Vagina (tissue), 2 donors: ENCODE measurements at places on chromosomes 1 and 21.

DNA sequence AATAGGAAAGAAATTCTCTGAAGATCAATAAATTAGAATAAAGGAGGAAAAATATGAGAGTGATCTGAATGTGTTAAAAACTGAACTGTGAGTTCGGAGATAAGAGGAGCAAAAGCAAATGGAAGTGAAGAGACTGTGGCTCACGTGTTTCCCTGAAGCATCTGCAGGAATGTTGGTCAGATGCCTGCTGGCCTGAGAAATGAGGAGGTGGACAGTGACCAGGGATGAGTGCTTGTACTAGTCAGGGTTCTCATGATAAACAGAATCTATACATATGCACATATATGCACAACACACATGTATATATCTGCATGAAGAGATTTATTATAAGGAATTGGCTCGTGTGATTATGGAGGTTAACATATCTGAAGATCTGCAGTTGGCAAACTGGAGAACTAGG lies 103.4 kb upstream of the TIAM1 start:
- no peak for DNase-seq

GRCh38 chr1:27057389-27057788 lies 44.7 kb upstream of the TENT5B start:
- DNase-seq = no peak

GRCh38 chr1:61925591-61926298 lies 183.5 kb downstream of the PATJ start:
- DNase-seq = no peak

GRCh38 chr1:153705484-153705883 lies 22.4 kb upstream of the INTS3 start:
- no peak for DNase-seq

- DNase-seq = no peak
Measured at GRCh38 chr1:48058135-48059025, 61.2 kb upstream of the TRABD2B start.

DNA sequence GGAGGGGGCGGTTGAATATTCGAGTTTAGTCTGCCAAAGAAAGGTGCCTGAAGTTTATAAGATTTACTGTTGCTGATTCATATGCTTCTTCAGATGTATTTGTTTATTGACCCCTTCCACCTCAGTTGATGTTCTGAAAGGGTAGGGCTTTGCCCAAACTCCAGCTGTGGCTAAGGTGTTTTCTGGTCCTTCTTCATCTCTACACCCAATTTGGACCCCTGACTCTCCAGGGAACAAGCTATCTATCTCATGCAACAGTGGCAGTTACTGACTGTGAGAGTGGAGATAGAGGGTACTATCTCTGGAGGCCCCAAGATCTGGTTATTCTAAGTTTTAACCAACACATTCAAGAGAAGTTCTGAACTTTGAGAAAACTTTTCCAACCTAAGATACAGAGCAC lies 12.6 kb upstream of the ALG14 start:
- DNase-seq = no peak

- no peak for DNase-seq
Measured at GRCh38 chr1:224867715-224868114, 61.8 kb upstream of the DNAH14 start.

DNA sequence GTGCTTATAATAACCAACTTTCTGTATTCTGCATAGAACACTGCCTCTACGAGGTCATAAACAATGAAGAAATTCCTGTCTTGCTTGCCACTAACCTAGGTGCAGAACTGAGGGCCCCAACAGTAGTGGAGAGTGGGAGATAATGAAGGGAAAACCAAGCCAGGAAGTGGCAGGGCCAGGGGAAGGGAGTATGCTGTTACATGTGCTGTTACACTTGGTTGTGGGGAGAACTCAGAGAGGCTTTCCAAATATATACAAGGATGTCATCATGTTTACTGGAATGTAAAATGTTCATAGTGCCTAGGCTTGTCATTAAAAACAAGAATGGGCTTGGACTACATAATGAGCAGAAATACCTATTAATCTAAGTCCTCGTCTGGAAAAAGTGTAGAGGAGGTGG lies 31.1 kb downstream of the NHLH2 start:
- no peak for DNase-seq

GRCh38 chr21:14737922-14738321 lies 191.8 kb upstream of the SAMSN1 start:
- no peak for DNase-seq

DNA sequence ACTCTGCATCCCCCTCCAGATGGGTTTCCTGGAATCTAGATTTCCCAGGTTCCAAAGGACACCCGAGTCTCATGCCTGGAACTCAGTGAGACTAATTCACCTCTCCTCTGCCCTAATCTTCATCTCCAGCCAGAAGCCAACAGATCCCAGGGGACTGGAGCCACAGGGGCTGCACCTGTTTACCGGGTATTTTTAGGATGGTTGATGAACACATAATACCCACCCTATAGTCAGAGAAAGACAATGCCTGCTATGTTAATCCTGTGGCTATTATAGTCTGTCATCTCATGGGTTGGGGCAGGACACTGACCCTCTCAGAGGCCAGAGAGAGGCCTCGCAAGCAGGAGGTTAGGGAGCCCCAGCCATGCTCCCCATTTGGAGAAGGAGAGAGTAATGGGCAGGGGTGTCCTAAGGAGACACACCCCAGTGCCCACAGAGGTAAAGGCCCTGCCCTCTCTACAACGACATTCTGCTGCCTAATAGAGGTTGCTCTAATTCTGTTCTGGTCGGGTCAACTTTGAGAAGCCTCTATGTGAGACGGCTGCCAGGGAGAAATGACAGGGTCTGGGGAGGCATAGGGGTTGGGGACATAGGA lies 1.0 kb upstream of the TNNI1 start:
- DNase-seq = no peak

GRCh38 chr1:235128456-235129328 lies at the start of gene TOMM20:
Gene TOMM20, minus strand, starts transcription at chr1:235128837. Its CDS starts 122 bp downstream, at chr1:235128715.
- no peak for DNase-seq

DNA sequence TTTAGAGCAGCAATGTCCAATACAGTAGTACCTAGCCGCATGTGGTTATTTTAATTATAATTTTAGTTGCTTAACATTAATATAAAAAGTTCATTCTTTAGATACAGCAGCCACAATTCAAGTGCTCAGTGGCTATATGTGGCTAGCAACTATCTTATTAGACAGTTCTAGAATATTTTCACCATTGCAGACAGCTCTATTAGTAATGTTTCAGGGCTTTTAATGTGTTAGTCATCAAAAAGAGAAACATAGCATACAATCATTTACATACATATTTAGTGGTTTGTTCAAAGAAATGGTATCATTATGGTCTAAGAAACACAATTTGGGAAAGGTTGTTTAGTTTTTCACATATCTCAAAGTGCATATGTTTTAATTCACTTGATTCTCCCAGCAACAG lies 66.6 kb upstream of the DYNLT5 start:
- no peak for DNase-seq

DNA sequence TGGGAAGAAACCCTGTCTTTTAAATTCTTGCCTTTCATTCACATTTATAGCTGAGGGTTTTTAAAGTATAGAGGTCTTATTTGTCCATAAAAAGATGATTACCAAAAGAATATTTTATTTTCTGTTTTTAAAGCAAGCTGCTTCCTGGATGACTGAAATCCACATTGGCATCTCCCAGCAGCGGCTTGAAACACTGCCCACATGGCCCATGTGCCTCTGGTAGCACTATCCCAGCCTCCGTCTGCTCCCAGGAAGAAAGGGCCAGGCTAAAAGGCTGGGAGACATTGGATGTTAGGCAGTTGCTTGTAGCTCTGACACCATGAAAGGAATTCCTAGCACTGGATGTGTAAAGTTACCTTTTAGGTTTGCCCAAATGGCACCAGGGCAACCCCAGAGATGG lies 169.9 kb upstream of the CACNA1E start:
- DNase-seq = no peak

GRCh38 chr1:13498553-13498952 lies 15.2 kb downstream of the LRRC38 start:
- no peak for DNase-seq

DNA sequence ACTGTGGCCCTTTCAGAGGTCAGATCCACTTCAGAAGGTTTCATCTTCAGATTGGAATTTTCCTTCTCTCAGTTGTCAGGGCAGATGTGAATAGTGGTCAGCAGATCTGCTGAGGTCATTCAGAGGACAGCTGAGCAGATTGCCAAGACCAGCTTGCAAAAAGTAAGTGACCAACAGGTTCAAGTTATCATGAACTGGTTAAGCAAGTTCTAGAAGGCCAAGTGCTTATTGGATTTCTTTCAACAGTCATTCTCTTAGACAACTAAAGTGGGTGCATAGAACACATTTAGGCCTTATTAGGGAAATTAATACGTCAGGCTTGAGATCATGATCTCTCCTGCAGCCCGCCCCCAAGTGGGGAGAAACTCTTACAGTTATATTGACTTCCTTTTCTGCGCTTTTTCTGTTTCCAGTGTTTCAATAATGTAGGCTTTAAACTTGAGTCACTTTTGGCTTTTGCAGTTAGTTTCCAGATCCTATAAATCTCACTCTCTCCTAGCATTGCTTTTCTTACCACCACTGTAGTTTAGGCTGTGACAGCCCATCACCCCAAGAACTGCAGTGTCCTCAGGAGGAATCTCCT lies 96.4 kb downstream of the C1orf21 start:
- DNase-seq = no peak

DNA sequence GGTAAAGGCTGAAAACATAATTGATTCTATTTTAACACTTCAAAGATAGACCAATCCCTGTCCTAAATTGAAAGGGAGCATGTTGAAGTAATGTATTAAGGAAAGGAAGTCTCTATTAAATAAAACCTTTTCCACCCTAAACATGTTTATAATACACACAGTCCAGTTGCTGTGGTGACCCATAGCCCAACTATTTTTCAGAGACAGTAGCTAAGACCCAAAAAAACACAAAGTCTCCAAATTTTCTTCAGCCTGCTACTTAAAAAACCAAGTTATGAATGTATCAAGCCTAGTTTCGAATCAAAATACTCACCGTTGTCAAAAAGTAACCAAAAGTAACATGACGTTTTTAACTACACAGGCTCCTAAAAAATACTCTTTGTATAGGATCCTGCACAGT lies 1.6 kb downstream of the ELK4 start:
- no peak for DNase-seq

- DNase-seq = no peak
Measured at GRCh38 chr1:245677461-245678240, 522.9 kb downstream of the KIF26B start.

GRCh38 chr1:228043281-228043848 lies 36.6 kb downstream of the WNT3A start:
- no peak for DNase-seq

- no peak for DNase-seq
Measured at GRCh38 chr1:234239515-234239914, 133.7 kb upstream of the COA6 start.

- no peak for DNase-seq
Measured at GRCh38 chr1:26043765-26044164, 2.2 kb downstream of the SLC30A2 start.

DNA sequence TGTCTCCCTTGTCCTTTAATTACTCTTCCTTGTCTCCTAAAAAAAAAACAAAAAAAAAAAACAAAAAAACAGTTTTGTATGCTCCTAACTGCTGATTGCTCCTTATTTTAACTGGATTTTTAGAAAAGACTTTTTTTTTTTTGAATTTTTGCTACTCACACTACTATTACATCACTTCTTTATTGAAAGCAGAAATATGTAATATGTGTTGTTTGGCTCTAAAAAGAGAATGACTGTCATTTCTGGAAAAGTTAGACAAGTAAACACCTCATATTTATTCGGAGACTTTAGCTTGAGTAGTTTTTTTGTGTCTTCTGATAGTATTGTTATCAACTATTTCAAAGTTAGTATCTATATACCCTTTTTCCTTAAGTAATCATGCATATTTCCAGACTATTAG lies 855.0 kb downstream of the USP25 start:
- no peak for DNase-seq

DNA sequence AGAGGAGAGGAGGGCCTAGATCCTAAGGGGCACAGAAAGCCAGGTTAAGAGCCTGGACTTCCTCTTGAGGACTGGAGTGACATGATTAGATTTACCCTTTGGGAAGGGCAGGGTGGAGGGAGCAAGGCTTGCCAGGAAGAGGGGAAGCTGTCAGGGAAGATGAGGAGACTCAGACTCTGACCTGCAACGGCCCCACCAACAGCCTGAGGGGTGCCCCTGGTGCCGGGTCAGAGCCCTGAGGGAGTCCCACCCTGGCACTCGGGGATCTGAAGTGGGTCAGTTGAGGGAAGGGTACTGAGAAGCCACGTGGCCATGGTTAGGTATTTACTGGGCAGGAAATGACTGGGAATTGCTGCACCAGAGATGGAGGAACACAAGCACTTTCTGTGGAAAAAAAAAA lies 9.8 kb downstream of the ECE1 start:
- no peak for DNase-seq

- DNase-seq = no peak
Measured at GRCh38 chr1:94334764-94335163, 83.4 kb upstream of the ABCD3 start.

GRCh38 chr1:110293601-110294104 lies 45.5 kb upstream of the RBM15 start:
- no peak for DNase-seq

GRCh38 chr1:33516428-33516827 lies 44.0 kb downstream of the ZSCAN20 start:
- no peak for DNase-seq

GRCh38 chr1:181646710-181647109 lies 163.4 kb downstream of the CACNA1E start:
- no peak for DNase-seq

DNA sequence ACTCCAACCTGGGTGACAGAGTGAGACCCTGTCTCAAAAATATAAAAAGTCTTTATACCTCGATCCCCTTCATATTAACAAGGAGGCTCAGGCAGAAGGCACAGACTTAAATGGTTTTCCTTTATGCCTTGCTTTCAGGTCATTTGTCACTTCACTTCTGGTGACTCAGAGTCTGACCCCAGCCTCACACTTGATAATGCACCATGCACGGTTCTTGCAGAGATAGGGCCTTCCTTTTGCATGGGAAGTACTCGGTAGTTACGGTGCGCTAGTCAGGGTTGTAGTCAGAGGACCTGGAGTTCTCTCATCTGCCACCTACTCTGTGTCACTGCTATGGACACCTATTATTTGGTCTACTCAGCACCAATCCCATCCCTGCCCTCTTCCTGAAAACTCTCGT lies 43.6 kb upstream of the BMP8B start:
- DNase-seq = no peak

DNA sequence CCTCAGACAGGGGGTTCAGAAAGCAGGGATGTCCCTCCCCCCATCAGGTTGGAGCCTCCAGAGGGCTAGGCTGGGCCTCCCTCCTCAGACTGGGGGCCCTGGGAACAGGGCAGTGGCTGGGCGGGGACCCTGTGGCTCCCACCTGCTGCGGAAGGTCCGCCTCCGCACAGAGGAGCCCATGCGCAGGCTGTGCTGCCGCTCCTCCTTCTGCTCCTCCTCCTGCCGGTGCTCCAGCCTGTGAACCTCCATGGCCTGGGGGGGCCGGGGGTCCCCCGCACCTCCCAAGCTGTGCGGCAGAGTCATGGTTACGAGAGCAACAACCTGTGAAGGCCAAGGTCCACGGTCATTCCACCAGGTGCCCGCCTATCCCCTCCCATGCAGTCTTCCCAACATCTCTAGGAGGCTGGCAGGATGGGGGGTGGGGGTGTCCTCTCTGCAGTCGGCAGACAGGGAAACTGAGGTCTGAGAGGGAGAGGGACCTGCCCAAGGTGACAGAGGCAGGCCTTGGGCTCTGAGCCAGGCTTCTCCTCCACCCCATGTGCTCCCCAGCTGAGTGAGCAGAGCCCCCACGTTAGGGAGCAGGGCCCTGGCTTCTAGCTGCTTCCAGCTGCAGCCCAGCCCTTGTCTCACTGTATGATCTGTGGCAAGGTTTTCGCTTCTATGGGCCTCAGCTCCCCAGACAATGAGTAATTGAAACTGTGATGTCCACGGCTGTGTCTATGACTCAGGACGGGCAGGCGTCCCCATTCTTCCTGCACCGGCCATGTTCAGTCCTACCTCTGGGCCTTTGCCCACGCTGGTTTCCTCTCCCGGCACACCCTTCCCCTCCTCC lies 3.4 kb downstream of the MYOM3 start:
- no peak for DNase-seq
